Suprapubic skin (tissue), 4 donors: ENCODE measurements at places on chromosomes 7 and 10.
A peak's percentile ranks its signal among the peaks of the same experiment; 100 is the strongest.

DNA sequence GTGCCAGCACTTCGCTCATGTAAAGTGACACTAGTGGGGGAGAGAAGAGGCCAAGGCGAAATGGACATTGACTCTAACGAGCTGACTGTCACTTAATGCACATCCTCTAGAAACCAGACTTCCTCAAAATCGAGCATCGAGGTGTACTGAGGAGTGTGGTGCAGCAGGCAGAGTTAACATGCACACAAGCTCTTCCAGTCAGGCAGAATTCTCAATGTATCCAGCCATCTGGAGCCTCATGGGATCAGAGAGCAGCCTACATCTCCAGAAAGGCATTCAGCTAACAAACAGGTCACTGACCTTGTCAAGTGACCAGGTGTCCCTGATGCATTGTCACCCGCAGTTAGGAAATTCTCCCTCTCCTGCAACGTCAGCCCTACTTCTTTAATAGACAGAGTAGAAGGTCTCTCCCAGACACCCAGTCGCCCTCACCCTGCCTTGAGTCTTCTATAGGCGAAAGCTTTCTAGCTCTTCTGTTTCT is 259.8 kb upstream of the AOAH start:
- peaks cover 3% of the 10 kb centered on the region for H3K27me3 ChIP-seq
- H3K4me3 ChIP-seq, result no peak overlapping the region
- no peaks in the 10 kb centered on the region for H3K4me1 ChIP-seq
- H3K27ac ChIP-seq, result no peak overlapping the region
- DNase-seq, result no peak

- H3K4me1 ChIP-seq, result peaks cover 26% of the 10 kb centered on the region
- no peak for DNase-seq
- no peaks in the 10 kb centered on the region for H3K27me3 ChIP-seq
- peak overlapping the region; percentile 77 for H3K27ac ChIP-seq
- no peak overlapping the region for H3K4me3 ChIP-seq
These were observed 84.1 kb upstream of the LRRC18 start for GRCh38 chr10:49023752-49024151.

DNA sequence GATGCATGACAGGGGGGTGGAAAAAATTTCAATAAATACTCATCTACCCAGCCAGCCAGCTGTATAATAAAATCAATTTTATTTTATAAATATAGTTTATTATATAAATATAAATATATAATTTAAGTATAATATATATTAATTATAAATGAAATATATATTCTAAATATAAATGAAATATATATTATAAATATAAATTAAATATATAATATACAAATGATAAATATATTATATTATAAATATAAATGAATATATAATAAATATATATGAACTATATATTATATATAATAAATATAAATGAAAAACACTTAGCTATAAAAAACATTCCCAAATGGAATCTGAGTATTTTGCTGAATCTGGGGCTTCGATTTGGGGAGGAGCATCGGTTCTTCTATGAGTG is 79.4 kb upstream of the CDCA7L start:
- H3K27me3 ChIP-seq, result peaks cover 11% of the 10 kb centered on the region
- H3K27ac ChIP-seq, result no peak overlapping the region
- DNase-seq, result no peak
- no peaks in the 10 kb centered on the region for H3K4me1 ChIP-seq
- H3K4me3 ChIP-seq, result no peak overlapping the region
- H3K36me3 ChIP-seq, result no peaks in the 10 kb centered on the region

- no peak overlapping the region for H3K27ac ChIP-seq
- H3K4me3 ChIP-seq, result no peak overlapping the region
- H3K36me3 ChIP-seq, result no peaks in the 10 kb centered on the region
- H3K27me3 ChIP-seq, result no peaks in the 10 kb centered on the region
- DNase-seq, result no peak
These were observed 51.8 kb downstream of the TACC2 start for GRCh38 chr10:122040786-122041185.

DNA sequence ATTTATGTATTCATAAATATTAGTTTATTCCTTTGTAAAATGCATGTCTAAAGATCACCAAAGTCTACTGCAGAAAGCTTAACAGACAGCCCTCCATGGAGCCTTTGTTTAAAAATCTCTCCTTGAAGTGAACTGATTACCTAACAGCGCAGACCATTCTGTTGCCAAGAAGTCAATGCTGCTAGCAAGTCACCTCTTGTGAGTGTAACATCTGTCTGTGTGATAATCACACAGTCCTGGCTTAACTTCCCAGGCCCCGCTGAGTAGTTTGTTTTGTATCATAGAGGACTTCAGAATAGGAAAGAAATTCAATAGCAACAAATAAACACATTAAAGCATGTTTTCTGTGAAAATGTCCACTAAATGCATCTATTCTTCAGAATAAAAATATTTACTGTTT is 435.3 kb upstream of the IGFBP3 start:
- peaks cover 2% of the 10 kb centered on the region for H3K4me1 ChIP-seq
- no peak for DNase-seq
- no peaks in the 10 kb centered on the region for H3K27me3 ChIP-seq
- no peak overlapping the region for H3K27ac ChIP-seq
- H3K36me3 ChIP-seq, result no peaks in the 10 kb centered on the region

DNA sequence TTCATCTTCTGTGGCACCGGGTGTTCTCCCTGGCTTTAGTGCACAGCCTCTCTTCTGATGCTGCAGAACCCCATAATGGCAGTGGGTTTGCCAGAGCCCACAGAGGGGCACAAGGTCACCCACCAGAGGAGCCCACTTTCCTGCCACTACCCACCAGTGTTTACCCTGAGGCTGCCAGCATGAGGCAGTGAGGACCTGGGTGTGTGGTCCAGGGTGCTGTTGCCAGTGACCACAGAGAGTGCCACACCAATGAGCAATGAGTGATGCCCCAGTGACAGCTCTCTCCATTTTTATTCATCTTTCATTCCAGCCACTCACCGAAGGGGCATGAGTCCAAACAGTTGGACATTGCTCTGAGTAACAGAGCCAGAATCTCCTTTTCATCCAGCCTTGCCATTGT is 34.8 kb downstream of the MTURN start:
- no peak overlapping the region for H3K4me3 ChIP-seq
- H3K27ac ChIP-seq, result no peak overlapping the region
- DNase-seq, result no peak
- H3K27me3 ChIP-seq, result no peaks in the 10 kb centered on the region

DNA sequence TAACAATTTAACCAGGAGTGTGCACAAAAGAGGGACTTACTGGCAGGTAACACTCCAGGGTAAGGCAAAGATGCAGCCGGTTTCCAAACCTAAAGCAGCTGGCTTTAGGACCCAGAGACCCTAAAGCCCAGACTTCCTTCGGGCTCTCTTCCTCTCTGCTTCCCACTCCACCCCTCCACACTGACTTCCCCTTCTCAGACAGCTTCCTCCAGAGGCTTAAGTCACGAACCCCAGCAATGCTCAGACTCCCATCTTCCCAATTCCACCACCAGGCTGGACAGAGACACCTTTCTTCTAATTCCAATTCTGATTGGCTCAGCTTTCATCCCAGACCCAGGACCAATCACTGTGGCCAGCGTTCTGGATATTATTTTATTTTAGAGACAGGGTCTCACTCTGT is 24.8 kb downstream of the STYXL1 start:
- H3K4me1 ChIP-seq, result no peaks in the 10 kb centered on the region
- H3K27ac ChIP-seq, result no peak overlapping the region
- H3K4me3 ChIP-seq, result no peak overlapping the region
- peaks cover 35% of the 10 kb centered on the region for H3K36me3 ChIP-seq
- no peak for DNase-seq

DNA sequence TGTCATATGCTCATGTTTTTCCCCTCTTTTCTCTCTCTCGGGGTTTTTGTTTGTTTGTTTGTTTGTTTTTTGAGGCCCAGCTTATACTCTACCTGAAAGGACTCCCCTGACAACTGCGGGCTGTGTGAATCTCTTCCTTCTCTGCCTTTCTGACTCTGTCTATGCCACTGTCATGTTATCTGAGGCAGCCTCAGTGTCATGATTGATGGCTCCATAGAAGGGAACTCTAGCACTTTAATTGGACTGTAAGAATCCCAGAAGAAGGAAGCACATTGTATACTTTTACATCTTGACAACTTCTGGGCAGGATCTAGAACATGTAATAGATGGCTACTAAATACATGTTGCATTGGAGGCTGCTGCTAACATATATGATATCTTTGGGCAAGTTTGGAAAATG is 25.4 kb downstream of the AKR1B15 start:
- no peaks in the 10 kb centered on the region for H3K27me3 ChIP-seq
- H3K4me3 ChIP-seq, result no peak overlapping the region
- H3K4me1 ChIP-seq, result no peaks in the 10 kb centered on the region
- H3K36me3 ChIP-seq, result no peaks in the 10 kb centered on the region

DNA sequence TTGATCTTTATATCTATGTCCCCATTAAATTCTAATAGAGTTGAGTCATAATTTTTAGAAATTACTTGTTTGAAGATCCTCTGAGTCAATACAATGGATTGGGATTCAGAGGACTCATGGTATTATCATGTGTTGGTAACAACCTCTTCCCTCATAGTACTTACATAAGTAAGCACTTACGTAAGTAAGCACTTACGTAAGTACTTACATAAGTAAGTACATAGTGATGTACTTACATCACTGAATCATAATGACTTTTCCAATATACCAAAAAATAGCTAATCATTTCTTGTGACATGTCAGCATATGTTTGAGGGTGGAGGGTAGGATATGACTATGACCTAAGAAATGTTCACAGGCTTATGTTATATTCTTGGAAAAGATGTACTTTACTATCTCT is 740.5 kb downstream of the SORCS1 start:
- no peaks in the 10 kb centered on the region for H3K36me3 ChIP-seq
- no peaks in the 10 kb centered on the region for H3K27me3 ChIP-seq
- H3K4me1 ChIP-seq, result no peaks in the 10 kb centered on the region
- H3K27ac ChIP-seq, result no peak overlapping the region

- no peaks in the 10 kb centered on the region for H3K36me3 ChIP-seq
- H3K4me3 ChIP-seq, result no peak overlapping the region
- H3K27ac ChIP-seq, result no peak overlapping the region
These were observed 183.2 kb upstream of the ITGB1 start for GRCh38 chr10:33141251-33141650.

DNA sequence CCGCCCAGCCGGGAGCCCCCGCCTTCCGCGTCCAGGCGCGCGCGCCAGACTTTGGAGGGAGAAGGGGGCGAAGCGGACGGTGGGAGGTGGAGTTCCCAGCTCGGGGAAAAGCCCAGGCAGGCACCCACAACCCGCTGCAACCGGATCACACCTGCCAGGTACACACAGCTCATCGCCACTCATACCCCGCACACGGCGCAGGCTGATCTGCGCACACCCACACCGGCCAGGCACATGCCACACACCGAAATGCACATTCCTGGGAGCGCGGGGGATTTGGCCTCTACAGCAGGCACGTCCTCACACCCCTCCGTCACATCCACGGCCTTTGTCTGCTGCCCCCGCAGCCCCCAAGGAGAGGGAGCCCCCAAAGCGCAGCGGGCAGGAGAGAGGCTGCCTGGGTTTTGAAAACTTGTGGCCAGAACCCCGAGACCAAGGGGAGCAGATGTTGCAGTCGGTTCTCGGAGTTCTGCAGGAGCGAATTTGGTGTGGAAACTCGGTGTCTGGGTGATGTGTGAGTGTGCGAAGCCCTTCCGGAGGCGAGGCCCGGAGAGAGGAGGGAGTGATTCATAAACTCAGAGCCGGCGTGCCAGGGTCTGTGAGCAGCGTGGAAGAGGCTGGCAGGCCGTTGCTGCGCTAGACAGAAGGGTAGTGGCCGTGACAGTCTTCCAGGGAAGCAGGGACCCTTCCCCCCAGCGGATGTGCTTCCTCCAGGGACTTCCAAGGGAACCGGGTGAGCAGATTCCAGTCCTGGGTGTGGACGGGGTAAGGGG is 734 bp downstream of the CHST3 start:
- H3K4me3 ChIP-seq, result peak overlapping the region; percentile 77
- H3K4me1 ChIP-seq, result peaks cover 55% of the 10 kb centered on the region
- no peaks in the 10 kb centered on the region for H3K36me3 ChIP-seq
- no peaks in the 10 kb centered on the region for H3K27me3 ChIP-seq
- peak overlapping the region; percentile 96 for H3K27ac ChIP-seq

- H3K4me3 ChIP-seq, result no peak overlapping the region
- DNase-seq, result no peak
- H3K36me3 ChIP-seq, result no peaks in the 10 kb centered on the region
- no peak overlapping the region for H3K27ac ChIP-seq
These were observed 11.5 kb downstream of the LIPJ start for GRCh38 chr10:88598055-88598454.

- H3K27ac ChIP-seq, result no peak overlapping the region
- peaks cover 9% of the 10 kb centered on the region for H3K4me1 ChIP-seq
- no peaks in the 10 kb centered on the region for H3K36me3 ChIP-seq
- no peak for DNase-seq
- H3K27me3 ChIP-seq, result peaks cover 20% of the 10 kb centered on the region
These were observed 4.7 kb upstream of the MGMT start for GRCh38 chr10:129462257-129462795.

- H3K4me3 ChIP-seq, result no peak overlapping the region
- no peaks in the 10 kb centered on the region for H3K36me3 ChIP-seq
These were observed 421.9 kb upstream of the SEMA3D start for GRCh38 chr7:85608804-85609203.

- no peak for DNase-seq
- peak overlapping the region; percentile 82 for H3K4me3 ChIP-seq
- no peaks in the 10 kb centered on the region for H3K36me3 ChIP-seq
- H3K27me3 ChIP-seq, result no peaks in the 10 kb centered on the region
These were observed 1.9 kb downstream of the NAMPT start for GRCh38 chr7:106282852-106283251.

DNA sequence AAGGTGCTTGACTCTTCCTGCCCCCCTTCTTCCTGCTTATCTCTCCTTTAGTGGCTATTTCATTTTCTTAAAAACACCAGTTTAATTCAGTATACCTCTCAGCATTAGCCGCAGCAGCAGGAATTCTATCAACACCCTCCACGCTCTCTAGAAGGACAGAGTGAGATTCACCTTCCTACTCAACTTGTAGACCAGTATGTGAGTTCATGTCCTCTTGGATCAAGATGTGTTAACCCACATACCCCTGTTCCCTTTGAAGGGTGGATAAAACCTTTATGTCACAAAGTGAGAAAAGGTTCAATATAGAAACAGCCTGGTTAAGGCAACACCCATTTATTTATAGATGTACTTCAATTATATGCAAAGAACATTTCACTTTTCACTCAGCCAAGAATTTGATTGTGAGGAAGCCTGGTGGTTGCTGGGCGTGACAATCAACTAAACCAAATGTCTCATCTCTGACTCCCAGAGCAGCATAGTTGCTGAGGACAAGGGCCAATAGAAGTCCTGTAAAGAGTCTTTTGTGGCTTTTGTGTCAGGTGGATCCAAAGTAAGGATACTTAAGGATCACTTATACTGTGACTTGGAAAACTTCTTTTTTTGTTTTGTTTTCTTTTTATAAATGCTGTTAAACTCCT is 617.1 kb downstream of the SORCS3 start:
- no peak for DNase-seq
- H3K4me3 ChIP-seq, result no peak overlapping the region
- H3K27me3 ChIP-seq, result no peaks in the 10 kb centered on the region
- H3K36me3 ChIP-seq, result no peaks in the 10 kb centered on the region
- no peaks in the 10 kb centered on the region for H3K4me1 ChIP-seq

- peak within 1 kb of the TSS; percentile 66 for H3K4me3 ChIP-seq
- H3K27me3 ChIP-seq, result peaks cover 31% of the 10 kb centered on the region
- H3K36me3 ChIP-seq, result no peaks in the 10 kb centered on the region
- DNase-seq, result no peak
These were observed at the start of gene MACROH2A2 for GRCh38 chr10:70052462-70053217. Gene MACROH2A2, plus strand, starts transcription at chr10:70052846. Its CDS starts 22,813 bp downstream, at chr10:70075659.
